Activated CD4-positive, alpha-beta T cell treated with anti-CD3 and anti-CD28 coated beads for 1 hour (primary cell): ENCODE measurements at places on chromosomes 7 and 10.

DNA sequence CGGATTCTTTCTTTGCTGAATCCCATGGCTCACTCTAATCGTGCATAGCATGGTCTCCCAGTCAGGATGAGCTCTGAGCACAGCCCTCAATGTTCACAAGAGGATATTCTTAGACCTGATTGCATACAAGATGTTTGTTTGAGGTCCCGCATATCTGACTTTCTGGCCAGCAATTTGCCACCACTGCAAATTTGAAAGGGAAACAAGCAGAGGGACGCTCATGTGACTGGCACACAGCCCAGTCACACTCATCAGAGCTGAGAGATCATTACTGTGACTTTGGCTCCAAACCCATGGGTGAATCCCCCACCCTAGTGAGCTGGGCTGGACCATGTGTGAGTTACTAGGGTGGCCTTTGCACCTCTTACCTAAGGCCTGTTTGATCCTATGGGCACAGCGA lies 9.9 kb downstream of the TAS2R41 start:
- DNase-seq: no peak

DNA sequence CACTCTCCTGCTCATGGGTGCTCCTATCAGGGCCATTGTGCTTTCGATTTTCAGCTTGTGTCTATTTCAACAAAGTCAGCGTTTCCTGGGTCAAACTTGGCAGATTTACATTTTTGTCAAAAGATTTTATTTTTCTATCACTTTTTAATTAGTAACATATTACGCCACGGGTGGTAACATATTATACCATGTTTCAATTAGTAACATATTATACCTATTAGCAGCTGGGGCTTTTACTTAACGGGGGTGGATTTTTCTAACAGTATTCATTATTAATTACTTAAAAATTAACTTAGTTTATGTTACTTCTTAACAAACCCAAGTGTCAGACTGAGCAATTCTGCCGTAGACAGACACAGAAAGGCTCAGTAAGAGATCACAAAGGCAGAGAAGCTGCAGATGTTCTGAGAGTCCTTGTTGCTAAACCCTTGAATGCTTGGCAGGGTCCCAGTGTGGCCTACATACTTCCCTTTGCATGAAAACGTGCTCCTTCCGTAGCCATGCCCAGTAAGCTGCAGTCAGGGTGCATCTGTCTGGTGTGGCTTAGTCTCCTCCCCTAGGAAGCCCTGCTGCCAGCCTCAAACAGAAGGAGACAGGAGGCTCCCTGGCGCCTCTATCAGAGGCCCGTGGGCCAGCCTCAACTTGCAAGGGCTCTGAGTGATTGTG lies 263.1 kb upstream of the CXCL12 start:
- no peak for DNase-seq

GRCh38 chr7:51316666-51317581 lies at the start of gene COBL:
TSS of gene COBL (minus strand) at chr7:51316809. CDS start at chr7:51316633, 176 bp downstream.
- no peak for DNase-seq

- DNase-seq: no peak
Measured at GRCh38 chr10:90087197-90088023, 386.0 kb downstream of the KIF20B start.

- no peak for DNase-seq
Measured at GRCh38 chr7:138712652-138713051, 11.5 kb upstream of the SVOPL start.
